ENCODE measurements at places on chromosomes 2 and 18.

GRCh38 chr2:65443509-65444186 lies 11.2 kb upstream of the SPRED2 start:
- no peak for DNase-seq

GRCh38 chr2:142617461-142617860 lies 260.0 kb upstream of the KYNU start:
- DNase-seq: no peak

DNA sequence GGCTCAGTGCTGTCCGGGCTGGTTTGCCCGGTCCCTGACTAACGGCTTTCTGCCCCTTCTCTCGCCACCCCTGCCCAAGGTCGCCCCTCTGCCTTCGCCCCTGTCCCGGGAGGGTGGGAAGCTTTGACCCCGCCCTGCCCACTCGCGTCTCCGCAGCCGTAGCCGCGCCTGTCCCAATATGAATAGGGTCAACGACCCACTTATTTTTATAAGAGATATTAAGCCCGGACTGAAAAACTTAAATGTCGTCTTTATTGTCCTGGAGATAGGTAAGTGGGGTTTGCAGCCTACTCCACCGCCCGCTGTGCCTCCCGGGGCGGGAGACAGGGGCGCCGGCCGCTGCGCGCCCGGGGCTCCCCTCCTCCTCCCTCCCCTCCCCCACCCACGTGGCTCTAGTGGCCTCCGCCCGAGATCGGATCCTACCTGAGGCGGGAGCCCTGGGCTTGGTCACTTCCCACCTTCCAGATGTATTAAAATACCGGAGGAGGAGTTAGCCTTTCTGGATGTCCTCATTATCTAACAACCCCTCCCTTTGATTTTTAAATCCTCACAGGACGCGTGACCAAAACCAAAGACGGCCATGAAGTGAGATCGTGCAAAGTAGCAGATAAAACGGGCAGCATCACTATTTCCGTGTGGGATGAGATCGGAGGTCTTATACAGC lies 633 bp downstream of the NABP1 start:
- peak; percentile 50 for DNase-seq

DNA sequence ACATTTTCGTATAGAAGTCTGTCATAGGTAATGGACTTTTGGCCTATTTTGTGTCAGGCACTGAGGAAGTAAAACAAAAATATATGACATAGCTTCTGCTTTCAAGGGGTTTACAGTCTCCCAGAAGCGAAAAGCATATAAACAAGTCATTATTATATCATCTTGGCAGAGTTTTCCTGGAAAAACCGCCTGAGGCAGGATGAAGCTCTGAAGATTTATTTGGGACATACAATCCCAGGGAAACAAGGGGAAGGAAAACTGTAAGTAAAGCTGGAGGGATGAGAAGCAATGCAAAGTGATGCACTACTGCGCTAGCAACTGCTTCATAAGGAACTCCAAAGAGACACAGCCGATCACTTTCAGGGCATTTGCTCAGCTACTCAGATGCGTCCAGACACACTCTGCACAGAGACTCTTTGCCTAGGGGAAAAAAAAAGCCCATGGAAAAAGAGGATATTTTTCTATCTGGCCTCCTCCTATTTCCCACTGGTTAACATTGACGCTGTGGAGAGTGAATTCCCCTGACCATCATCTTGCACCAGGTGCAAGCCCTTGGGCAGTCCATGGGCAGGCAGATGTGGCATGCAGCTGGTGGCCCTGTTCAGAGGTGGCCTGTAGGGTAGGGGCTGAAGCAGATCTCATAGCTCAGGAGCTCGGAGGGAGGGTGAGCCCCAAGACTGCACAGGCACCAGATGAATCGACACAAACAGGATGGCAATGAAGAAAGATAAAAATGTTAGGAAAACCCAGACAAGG lies 158.1 kb downstream of the METTL4 start:
- DNase-seq: no peak

- no peak for DNase-seq
Measured at GRCh38 chr18:42623935-42624334, 491.6 kb downstream of the RIT2 start.

DNA sequence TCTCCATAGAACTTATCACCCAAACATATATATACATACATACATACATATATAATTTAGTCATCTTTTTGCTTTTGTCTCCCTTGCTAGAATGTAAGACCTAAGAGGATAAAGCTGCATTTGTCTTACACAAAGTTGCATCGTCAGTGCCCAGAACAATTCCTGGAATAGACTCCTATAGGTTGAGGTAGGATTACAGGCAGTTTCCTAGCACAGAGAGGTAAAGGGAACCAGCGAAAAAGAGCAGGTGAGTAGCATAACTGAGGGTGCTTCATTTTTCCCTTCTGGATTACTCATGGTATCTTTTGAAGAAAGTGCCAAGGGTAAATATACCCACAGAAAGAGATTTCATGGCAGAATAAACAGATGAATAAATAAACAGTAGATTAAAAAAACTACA lies 68.1 kb upstream of the AMMECR1L start:
- no peak for DNase-seq

DNA sequence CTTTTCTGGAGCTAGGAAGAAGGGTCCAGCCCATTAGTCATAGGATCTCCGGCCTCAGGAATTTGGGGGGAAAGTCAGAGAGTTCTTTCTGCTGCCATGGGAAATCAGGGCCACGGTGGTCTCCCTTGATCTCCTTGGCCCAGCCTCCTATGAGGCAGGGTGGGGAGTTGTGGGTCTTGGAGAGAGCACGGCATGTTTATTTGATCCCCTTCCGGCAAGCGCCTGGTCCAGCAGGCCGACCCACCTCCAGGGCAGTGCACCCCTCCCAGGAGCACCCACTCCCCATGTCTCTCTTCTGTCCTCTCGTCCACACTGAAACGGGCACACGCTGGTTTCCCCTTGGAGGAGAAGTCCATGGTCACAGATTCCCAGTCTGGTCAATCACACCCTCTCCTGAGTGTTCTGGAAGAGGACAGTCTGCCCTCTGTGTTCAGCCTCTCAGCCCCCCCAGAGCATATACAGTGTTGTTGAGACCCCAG lies 464.6 kb upstream of the HS6ST1 start:
- DNase-seq: no peak

- no peak for DNase-seq
Measured at GRCh38 chr18:23982155-23983079, 32.1 kb upstream of the TTC39C start.

GRCh38 chr2:240760121-240760520 lies 59.9 kb downstream of the KIF1A start:
- DNase-seq: no peak

DNA sequence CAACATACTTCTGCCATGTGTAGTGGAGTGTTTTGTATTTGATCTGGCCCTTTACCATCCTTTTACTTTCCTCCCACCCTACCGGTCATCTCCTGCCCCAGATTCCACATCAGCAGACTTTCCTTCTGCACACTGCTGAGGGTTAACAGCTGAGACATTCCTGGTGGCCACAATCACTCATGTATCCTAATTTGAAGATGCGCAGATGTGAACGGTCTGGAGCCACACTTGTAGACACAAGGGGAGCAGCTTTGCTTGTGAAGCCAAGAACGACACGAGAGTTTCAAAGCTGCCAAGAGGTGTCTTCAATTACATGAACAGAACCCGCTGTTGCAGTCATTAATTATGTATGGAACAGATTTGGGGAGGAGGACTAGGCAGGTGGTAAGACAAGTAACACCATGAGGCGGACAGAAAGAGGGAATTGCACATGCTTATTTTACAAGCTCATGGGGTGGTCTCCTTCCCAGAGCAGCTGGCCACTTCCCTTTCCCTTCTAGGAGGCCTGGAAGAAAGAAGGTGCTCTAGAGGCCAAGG lies 260.7 kb upstream of the KLHL29 start:
- DNase-seq: no peak

GRCh38 chr2:216633616-216634369 lies 573 bp downstream of the IGFBP2 start:
- DNase-seq: no peak

GRCh38 chr2:8123464-8123863 lies 558.4 kb upstream of the ID2 start:
- no peak for DNase-seq

- no peak for DNase-seq
Measured at GRCh38 chr18:8548186-8548585, 61.1 kb upstream of the RAB12 start.

DNA sequence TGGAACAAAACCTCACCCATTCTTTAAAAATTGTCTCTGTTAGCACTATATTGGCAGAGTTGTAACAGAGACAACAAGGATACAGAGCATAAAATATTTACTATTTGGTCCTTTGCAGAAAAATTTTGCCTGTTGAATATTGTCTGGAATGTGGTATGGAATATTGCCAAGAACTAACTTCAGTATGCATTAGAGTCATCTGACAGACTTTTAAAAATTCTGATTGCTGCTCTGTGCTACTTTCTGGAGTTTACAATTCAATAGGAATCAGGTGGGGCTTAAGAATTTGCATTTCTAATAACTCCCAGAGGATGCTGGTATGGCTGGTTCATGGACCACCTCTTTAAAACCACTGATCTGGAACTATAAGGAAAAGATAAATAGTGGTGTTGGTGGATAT lies 32.8 kb upstream of the NYAP2 start:
- DNase-seq: no peak

GRCh38 chr2:134393075-134393461 lies 139.2 kb downstream of the MGAT5 start:
- no peak for DNase-seq

- no peak for DNase-seq
Measured at GRCh38 chr2:235523021-235523420, 29.2 kb downstream of the AGAP1 start.

DNA sequence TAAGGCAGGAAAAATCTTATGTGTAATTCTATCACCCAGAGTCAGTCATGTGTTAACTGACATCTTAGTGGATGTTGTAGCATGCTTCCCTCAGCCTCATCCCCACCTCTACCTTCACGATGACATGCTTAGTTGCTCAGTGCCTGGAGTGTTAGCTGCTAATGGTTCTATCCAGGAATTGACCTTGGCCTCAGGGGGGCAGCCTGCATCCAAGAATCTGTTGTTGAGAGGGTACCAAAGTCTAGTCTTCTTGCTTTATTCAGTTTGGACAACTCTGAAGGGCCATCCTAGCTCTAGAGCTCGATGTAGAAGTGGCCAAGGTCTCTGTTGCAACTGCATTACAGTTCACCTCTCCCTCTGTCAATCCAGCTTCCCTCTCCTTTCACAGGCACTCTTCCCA lies 61.2 kb downstream of the ACYP2 start:
- DNase-seq: no peak

GRCh38 chr2:67258122-67258521 lies 139.0 kb upstream of the ETAA1 start:
- no peak for DNase-seq
